Stimulated activated CD4-positive, alpha-beta T cell treated with anti-CD3 and anti-CD28 coated beads, Interleukin-1b, Interleukin-23, amount 100 ng/mL, for 4 hours (primary cell): ENCODE measurements at places on chromosomes 3 and 15.

- DNase-seq, result no peak
These were observed 94.9 kb upstream of the ATP2B2 start for GRCh38 chr3:10600296-10600714.

DNA sequence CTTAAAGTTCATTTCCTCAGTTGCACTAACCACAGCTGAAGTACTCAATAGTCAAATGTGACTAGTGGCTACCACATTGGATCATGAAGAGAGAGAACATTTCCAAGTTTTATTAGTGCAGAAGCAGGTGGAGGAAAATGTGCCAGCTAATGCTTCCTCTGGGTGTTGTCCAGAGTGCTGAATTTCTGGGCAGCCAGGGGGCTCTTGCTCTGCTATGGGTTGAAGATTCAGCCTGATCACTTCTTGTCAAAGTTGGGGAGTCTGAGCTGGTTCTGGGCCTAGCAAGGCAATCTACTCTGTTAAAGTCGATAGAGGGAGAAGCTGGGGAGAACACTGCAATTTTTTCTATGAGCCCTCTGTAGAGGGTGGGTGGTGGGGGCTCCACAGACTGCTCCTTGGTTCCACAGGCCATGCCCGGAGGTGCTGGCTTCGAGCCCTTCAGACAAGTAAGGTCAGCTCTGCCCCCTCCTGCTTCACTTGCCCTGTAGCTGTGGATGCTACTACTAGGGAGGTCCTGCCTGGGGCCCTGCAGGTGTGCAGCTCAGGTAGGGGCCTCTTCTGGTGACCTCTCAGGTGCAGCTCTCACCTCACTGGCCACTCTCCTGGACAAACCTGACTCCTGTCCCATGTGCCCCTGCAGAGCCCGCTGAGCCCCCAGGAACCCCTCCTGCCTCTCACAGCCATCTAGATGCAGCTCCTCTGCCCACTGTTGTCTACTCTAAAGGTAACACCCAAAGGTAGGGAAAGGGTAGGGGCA is 8.2 kb downstream of the ALG3 start:
- DNase-seq, result no peak

DNA sequence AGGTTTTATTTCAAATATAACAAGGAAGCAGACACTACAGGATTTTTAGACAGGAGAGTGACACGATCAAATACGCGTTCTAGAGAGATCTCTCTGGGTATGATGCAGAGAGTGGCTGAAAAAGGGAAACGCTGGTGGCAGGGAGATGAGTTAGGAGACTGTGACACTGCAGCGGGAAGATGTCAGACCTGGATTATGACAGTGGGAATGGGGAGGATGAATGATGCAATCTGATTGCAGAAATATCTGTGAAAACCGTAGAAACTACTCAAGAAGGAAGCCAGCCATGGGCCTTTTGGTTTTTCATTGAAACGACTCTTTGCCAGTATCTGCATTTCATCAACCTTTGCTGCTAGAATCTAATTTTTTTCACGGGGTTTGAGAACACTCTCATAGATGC is 157.9 kb downstream of the FAM43A start:
- no peak for DNase-seq

GRCh38 chr15:100711516-100712021 is 109.2 kb downstream of the ASB7 start:
- no peak for DNase-seq

- no peak for DNase-seq
These were observed 699.9 kb upstream of the ZNF385D start for GRCh38 chr3:22450786-22451400.

DNA sequence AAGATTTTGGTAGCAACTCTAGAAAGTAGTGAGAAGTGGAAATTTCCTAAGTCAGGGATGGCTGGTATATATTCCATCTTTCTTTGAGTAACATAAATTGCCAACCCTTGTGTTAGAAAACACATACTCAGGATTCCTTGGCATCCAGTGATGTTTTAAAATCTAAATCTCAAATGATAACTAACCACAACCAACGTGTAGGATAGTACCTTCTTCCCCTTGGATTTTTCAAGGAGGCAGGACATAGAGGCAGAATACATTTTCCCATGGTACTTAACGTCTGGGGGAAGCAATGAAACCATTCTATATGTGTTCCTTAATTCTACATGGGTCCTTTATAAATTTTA is 93.4 kb downstream of the WDR76 start:
- no peak for DNase-seq

DNA sequence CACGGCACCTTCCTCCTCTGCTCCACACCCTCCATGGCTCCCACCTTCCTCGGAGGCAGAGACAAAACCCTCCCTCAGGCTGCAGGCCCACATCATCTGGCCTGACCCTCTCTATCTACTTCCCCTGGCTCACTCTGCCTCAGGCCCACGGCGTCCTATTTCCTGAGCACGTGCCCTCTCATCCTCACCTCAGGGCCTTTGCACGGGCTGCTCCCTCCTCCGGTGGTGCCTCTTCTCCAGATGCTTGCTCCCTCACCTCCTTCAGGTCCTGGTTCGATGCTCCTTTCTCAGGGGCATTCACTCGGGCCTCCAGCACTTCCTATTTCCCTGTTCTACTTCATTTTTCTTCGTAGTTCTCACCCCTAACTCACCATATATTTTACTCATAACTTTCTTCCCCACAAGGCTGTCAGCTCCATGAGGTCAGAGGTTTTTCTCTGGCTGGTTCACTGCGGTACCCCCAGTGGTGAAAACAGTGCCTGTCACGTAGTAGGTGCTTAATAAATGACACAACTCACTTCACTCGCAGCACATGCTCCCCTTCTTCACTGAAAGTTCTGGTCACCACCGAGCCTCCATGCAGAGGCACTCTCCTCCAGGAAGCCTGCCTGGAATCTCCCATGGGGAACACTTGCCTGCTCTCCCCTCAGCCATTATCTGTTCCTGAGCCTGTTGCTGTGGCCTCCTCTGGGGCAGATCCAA is 130.7 kb downstream of the WNT7A start:
- DNase-seq, result no peak

DNA sequence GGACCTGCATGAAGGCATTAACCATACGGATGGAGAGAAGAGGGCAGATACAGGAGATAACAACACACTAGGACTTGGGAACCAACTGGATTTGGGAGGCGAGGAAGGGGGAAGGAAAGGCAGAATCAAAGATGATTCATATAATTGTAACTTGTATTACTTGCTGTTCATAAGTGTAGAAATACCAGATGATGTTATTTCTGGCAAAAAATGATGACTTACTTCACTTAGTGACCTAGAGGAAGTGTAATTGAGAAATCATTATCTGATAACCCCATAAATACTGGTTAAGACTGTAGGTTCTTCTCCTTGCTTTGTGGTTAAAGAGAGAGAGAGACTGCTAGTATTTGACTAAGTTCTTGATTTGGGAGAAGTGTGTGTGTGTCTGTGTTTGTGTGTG is 50.5 kb upstream of the GK5 start:
- DNase-seq, result no peak

DNA sequence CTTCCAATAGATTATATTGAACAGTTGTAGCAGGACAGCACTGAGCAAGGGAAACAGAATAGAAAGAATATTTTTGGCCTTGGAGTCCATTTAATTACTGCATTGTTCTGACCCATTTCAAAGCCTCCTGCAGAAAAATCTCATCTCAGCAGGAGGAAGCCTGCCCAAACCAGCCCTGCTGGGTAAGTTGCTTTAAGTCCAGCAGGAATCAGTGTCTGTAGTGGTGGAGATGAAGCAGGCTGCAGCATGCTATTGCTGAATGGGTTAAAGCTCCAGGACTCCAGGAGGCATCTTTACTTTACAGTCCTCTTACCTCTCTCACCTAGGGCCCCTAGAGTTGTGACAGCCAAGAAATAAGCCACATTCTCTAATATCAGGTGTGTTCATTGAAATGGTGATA is 380.3 kb upstream of the THBS1 start:
- no peak for DNase-seq

DNA sequence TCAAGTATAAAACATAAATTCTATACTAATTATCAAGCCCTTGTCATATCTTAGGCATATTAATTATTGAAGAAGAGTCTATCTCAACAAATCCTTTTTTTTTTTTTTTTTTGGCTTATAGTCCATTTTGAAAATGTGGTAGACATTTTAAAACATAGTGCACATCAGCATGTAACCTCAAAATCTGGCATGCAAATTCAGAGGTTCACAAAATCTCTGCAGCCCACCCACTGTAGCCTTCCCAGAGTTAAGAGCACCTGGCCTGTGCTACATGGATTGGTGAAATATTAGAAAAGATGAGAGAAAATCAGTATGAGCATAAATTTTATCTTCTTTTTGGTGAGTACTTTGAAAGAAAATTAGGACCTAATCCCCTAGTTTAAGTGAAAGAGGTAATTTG is 84.8 kb downstream of the MBNL1 start:
- DNase-seq, result no peak

DNA sequence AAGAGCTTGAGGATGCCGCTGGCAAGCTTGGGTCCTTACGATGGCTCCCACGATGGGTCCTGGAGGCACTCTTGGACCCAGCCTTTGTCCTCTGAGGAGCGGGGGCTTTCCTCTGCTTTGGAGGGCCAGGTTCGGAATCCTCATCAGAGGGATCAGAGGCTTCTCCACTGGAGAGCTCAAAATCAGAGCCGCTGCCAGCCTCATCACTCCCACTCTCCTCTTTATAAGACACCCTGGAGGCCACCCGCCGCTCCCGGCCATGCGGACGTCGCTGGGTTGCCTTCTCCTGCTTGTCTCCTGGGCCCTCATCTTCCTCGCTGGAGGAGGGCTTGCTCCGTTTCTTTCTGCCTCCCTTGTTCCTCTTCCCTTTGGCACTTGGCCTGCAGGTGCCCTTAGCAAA is 20.0 kb downstream of the XPC start:
- no peak for DNase-seq

- no peak for DNase-seq
These were observed 13.2 kb upstream of the TRANK1 start for GRCh38 chr3:36957862-36958686.

- no peak for DNase-seq
These were observed 63.3 kb downstream of the ATP8B4 start for GRCh38 chr15:50055750-50056157.

DNA sequence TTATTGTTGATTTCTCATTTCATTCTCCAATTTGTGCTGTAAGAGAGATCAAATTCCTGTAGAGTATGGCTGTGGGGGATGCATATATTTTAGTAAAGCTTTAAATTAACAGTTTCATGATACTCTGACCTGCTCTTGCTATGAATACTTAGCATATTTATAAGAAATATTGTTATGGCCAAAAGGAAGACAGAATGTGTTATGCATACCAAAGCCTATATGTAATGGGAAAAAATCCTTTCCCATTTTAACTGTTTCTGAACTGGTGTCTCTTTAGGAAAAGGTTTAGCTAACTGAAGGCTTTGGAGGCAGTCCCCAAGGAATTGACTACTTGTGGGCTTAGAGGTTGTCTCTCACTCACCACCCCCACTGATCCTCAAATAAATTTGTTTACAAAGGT is 59.2 kb downstream of the CADPS start:
- no peak for DNase-seq

DNA sequence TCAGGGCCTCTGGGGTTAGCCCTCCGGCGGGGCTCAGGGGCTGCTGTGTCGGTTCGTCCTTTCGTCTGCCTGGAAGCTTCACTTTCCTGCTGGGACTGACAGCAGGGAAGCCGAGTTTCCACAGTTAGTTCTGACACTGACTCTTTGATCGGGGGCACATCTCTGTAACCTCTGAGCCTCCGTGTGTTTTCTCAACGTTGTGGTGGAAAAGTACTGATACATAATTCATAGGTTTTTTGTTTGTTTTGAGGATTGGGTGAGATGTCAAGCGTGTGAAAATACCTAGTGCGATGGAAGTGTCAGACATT is 481 bp downstream of the AP4E1 start:
- DNase-seq, result no peak

GRCh38 chr3:23649448-23649847 is 156.3 kb upstream of the UBE2E1 start:
- DNase-seq, result no peak

- DNase-seq, result no peak
These were observed 142.8 kb downstream of the NUP210 start for GRCh38 chr3:13277196-13277813.

- DNase-seq, result no peak
These were observed 2.3 kb upstream of the TEX264 start for GRCh38 chr3:51668756-51669155.

DNA sequence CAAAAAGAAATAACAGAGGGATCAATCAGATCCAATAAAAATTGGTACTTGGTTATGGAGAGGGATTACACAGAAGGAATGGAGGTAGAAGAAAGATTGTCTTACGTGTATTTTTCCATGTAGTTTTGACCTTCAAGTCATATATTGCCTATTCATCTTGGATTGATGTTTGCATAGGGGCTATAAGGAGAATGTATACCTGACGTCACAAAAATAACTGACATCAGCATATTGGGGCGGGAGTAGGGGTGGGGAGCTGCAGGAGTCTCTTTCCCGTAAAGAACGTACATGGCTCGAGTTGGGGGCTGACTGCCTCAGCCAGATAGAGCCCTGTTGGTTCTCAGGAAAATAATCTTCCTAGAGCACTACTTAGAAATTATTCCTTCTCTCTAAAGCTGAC is 5.9 kb upstream of the FURIN start:
- no peak for DNase-seq

DNA sequence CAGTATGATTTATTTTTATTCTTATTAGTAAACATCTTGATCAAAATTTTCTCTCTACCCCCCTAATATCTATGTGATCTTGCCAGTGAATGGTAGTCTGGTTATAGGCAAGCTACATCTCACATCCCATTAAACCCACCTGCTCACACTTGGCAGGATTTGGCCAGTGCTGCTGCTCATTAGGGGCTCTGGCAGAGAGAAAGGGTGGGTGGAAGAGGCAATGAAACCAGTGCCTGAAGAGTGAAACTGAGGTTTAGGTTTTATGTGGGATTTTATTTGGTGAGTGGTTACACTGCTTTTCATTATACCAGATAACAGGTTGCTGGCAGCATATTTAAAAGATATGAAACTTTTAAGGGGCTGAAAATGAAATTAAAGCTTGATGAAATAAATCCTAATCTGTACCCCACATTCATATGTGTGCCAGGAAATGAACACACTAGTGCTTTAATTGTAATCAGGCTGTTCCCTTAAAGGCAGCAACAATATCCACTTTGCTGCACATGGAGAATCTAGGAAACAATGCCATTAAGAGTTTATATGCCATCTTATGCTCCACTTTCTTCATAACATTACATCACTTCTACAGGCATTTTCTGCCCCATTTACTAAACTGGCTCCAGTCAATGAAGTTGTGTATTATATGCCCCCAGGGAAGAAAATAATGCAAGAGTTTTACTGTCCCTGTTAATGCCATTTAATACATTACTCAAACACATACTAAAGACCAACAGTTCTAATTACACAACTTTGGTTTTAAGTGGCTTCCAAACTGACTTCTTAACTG is 688.7 kb downstream of the MECOM start:
- no peak for DNase-seq
